NCI-H146 (cell line): ENCODE measurements at places on chromosomes 7 and 10.

GRCh38 chr7:76272851-76273497 lies 29.5 kb upstream of the HSPB1 start:
- peak; percentile 75 for DNase-seq

GRCh38 chr10:22593636-22594198 lies 120.7 kb downstream of the PIP4K2A start:
- DNase-seq, result no peak

DNA sequence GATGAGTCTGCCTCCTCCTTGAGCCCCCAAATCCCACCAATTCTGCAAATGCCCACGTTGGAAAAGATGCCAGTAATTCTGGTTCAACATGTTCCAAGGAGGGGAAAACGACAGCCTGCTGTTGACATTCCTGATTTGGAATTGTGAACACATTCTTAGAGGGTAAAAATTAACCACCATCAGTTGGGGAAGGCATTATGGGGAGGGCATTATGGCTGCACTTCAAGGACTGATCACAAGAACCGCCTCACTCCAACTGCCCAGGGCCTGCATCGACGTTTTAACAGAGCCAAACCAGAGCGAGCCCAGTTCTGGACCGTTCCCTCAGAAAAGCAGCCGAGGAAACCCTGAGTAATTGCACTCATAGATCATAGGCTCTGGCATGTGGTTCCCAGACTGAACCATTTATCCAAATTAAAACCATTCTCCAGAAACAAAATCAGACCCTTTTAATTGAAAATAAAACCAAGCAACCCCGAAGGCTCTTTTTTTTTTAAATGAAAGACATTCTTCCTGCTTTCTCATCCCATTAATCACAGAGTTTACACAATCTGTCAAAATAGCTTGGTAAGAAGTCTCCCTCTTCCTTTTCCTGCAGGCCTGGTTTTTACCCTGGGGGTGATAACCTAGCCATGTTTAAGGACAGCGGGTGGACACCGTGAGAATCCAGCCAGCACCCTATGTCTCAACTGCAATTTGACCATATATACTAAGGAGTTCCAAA lies 8.0 kb downstream of the TNS3 start:
- no peak for DNase-seq

DNA sequence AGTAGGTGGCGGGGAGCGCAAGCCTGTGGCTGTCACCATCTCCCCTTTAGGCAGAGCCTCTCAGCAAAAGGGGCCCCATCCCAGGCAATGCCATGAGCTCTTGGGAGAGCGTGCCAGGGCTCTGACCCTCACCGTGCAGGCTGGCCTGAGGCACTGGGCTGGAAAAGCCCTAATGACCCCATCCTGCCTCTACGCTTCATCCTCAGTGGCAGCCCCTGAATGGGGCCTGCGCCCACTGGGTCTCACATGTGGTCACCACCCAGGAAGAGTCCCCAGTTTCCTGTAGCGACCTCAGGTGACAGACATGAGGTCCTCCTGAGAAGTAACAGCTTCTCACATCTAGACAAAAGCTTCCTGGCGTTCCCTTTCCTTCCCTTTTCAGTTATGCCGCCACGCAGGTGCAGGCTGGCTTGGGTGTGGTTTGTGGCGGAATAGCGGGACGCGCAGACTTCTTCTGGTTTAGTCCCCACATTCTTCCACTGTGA lies 59.2 kb downstream of the CLEC2L start:
- no peak for DNase-seq

DNA sequence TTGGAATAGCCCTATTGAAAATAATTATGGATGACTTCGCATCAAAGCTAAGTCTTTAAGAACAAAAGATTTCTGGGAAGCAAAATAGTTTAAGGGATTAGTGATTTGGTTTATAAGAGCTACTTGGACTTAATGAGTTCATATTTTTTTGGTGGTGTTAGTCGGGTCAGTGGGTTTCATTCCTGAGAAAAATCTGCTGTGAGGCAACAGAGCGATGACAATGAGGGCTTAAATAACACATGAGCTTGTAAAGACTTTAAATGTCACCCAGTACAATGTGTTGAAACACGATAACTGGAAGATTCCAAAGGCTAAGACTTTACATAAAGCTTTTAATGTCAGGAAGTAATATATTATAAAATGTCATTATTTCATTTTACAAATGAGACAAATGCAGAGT lies 178.8 kb downstream of the ARL4A start:
- no peak for DNase-seq
